ENCODE measurements at places on chromosomes 3 and 15.

- DNase-seq = no peak
Observed at GRCh38 chr15:89244574-89244903, 760 bp downstream of the FANCI start.

DNA sequence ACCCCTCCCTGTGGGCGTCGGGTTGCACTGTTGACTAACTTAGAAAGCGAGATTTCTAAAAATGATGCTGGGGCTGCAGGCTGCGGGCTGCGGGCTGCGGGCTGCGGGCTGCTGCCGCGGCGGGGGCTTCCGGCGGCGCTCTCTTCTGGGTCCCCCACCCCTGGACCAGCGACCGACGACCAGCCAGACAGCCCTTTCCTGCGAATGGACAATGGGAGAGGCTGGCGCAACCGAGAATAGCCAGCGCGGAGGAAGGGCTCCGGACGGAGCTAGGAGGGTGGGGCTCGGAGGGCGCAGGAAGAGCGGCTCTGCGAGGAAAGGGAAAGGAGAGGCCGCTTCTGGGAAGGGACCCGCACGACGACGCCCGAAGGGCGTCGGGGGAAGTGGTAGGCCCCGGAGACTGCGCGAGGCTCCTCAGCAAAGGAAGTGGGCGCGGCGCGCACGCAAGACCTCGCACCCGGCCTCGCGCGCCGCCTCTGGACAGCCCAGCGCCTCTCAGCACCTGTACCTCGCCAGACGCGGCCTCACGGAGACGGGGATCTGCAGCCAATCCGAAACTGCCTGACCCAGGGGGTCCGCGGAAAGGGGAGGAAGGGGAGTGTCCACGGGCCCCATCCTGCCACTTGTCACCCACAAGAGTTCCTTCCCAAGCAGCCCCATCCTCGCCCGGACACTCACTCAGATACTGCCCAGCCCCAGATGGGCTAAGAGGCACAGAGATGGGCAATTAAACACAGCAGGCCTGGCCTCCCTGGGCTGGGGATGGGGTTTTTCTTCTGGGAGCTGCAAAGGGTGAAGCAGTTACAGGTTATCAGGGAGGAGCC is 70.7 kb downstream of the SLC12A8 start:
- DNase-seq = peak; percentile 76

DNA sequence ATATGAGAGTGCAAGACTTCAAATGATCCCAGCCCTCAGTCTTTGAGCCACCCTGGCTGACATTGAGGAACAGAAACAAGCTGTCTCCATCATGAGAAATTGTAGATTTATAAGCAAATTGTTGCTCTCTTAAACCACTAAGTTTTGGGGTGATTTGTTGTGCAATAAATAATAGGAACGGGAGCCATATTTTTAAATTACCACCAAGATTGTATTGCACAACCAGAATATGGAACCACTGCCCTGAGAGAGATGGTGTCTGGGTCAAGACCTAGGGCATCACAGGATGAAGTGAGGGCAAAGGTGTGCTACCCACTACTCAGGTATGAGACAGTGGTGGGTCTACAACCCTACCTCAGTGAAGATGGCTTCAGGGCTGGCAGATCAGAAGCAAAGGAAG is 2.3 kb upstream of the CFAP92 start:
- DNase-seq = no peak

DNA sequence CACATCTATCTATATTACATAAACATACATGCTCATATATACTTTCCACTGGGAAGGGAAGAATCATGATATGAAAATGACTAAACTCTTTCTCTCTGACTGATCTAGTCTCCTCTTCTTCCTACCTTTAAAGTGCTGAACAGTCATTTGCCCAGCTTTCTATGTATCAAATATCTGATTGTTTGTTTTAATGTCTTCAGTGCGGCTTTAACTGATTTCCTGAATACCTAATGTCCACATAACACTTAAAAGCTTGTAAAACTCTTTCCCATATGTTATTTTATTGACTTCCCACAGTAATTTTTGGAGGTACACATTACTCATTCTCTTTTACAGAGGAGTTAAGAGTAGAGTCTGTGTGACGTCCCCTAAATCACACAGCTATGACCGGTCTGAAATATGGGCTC is 28.2 kb downstream of the CPOX start:
- DNase-seq = no peak

DNA sequence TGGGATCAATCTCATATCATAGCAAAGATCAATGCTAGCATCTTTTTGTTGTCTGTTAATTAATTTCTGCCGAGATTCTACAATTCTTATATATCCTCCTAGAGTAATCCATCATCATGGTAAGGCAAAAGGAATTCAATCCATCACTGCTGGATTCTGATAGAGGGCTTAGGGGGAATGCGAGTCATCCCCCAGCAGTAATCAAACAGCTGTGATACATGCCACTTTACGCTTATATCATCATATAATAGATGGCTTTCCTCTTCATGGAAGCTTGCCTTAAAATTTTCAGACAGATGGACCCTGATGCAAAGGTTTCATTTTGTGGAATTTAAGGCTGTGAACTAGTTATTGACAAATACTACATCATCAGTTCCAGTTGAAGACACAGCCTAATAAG is 645.9 kb downstream of the CADM2 start:
- no peak for DNase-seq

GRCh38 chr3:16875876-16876550 is 8.7 kb upstream of the PLCL2 start:
- DNase-seq = peak; percentile 50

GRCh38 chr3:122102191-122102935 is 47.2 kb downstream of the CD86 start:
- no peak for DNase-seq

DNA sequence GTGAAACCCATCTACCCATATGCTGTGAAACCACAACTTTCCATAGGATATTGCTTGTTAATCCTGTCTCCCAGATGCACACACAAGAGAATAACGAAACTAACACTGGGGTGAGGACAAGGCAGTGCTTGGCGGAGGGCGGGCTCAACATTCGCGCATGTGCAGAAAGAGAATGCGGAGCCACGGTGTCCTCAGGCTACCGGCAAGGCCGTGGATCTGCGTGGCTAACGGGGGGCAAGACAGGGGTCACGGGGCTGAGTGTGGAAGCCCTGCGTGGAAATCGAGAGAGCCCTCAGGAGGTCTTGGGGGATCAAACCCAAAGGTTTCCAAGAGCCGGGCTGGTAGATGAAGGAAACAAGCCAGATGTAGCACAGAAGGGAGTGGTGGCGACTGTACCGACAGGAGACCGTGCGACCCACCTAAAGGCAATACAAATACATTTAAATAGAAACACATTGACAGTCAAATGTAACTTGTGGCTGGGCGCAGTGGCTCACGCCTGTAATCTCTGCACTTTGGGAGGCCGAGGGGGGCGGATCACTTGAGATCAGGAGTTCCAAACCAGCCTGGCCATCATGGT is 48.5 kb upstream of the TRA2B start:
- no peak for DNase-seq

- no peak for DNase-seq
Observed at GRCh38 chr3:141682007-141682406, 56.1 kb upstream of the RNF7 start.

DNA sequence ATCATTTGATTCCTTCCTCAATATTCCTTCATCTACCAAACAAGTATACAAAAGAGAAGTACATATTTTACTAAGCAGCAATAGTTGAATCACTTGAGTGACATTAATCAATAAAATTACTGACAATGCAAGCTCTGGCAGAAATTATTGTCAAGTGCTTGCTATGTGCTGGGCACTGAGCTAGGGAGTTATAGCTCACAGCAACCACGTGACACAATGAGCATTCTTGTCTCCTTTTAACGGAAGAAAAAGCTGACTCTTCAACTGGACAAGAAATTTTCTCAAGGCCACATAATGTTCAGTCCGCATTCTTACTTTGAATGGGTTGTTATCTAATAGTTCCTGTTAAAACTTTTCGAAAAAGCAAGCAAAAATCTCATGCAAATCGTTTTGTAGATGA is 500.1 kb downstream of the PYDC2 start:
- no peak for DNase-seq

DNA sequence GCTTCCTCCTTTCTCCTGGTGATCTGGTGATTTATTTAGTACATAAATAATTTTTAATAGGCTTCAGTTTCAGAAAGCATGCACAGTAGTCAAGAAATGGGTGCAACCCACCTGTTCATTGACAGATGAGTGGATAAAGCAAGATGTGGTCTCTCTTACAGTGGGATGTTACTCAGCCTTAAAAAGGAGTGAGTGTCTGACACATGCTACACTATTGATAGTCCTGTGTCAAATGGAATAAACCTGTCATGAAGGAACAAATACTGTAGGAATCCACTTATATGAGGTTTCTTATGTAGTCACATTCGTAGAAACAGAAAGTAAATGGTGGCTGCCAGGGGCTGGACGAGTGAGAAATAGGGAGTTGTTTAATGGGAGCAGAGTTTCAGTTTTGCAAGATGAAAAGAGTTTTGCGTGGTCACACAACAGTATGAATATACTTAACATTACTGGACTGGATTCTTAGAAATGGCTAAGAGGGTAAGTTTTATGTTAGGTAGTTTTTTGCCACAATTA is 56.0 kb upstream of the PPARG start:
- DNase-seq = no peak

DNA sequence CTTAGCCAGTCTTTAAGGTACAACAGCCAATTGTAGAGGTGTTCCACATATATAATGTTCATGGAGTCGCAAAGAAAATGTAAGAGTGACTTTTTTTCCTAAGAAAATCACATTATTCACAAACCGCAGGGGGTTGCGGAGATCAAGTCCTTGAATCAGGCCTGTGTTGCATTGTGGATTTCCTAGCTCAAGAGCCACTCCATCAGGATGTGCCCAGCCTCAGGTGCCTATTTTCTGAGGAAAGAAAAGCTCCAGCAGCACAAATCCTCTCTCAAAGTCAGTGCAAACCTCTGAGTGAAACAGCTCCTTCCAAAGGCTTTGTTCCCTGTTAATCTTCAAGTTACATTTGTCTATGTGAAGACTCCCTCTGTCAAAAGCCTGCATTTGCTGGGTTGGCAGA is 349.4 kb downstream of the CLSTN2 start:
- DNase-seq = no peak

- no peak for DNase-seq
Observed at GRCh38 chr3:97968376-97968775, 3.9 kb downstream of the RIOX2 start.

GRCh38 chr15:101543026-101543390 is 53.5 kb upstream of the PCSK6 start:
- DNase-seq = no peak

- peak; percentile 41 for DNase-seq
Observed at GRCh38 chr15:92907896-92908712, 8.0 kb downstream of the CHD2 start.

DNA sequence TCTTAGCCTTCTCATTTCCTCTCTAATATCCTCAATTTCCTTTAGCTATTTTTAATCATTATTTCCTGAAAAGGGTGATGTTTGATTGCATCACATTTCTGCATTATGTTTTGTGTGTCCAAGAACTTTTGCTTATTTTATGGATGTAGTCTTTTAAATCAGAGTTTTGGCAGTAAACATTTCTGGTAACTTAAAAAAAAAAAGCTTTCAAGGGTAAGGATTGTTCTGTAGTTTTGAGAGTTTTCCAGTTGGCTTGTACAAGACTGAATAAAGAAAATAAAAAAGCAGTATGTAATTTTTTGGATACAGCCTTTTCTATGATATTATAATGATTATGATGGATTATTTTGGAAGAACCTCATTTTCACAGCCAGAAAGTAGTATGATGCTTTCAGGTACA is 99.4 kb downstream of the DHX36 start:
- DNase-seq = no peak

DNA sequence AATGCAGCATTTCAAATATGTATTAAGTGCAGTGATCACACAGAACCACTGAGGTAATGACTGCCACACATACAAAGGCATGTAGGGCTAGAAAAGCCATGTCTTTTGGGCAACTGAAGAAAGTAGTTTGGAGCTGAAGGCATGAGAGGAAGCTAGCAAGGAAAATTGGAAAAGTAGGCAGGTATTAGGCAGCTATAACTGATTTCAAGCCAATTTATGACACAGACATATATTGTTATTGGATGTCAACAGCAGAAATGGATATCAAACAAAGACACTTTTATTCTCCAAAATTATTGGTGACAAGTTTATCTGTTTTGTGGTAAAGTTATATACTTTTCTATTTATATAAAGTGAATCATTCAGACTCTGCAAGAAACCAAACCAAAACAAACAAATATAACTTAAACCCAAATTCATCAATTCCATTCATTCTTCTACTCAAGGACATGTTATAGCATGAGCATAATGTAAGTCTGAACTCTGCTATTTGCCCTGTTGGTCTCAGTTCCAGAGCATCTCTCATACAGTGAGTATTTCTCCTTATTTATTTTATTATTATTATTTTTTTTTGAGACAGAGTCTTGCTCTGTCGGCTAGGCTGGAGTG is 307.4 kb upstream of the COL8A1 start:
- DNase-seq = no peak

GRCh38 chr3:138473391-138473790 is 39.0 kb downstream of the ESYT3 start:
- no peak for DNase-seq

- DNase-seq = peak; percentile 42
Observed at GRCh38 chr15:81302701-81303109, 21.2 kb downstream of the STARD5 start.

- peak; percentile 54 for DNase-seq
Observed at GRCh38 chr3:172074586-172074985, 35.2 kb downstream of the FNDC3B start.

DNA sequence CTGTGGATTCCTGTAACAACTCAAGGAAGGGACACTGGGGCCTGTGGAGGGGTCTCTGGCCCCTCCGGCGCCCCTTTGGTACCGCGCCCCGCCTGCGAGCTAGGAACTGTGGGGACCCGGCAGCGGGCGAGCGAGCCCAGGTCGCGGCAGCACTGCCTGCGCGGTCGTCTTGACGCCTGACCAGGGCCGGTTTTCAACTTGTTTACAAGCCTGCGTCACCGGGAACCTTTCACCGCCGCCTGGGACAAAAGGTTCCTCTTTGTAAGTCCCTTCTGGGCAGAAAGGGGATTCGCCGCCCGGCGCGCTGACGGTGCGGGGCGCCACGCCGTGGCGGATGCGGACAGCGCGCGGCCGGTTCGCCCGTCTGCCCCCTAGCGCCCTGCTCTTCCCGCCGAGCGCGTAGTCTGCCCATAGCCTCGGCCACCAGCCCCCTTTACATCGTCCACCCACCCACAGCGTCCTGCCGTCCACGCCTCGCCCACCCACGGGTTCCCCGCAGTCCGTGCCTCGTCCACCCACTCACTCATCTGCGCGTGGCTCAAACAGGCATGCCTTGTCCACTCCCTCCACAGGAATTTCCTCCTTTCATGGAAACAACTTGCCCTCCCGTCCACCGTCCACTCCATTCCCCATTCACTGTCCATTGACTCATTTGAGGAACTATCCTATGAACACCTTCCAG is 5.5 kb upstream of the CFAP100 start:
- DNase-seq = peak; percentile 73

GRCh38 chr3:158419820-158420653 is 151.0 kb upstream of the MLF1 start:
- DNase-seq = no peak

Measured in CD4-positive, alpha-beta T cell treated with Interleukin-15 for 1 hour (primary cell).